Ovary (tissue), 10 donors: ENCODE measurements at places on chromosomes 3 and 15. TPM values are rescaled to one million over a fixed set of nuclear protein-coding genes. Genes with fewer than 3 reads are reported as not detected.
A peak's percentile ranks its signal among the peaks of the same experiment; 100 is the strongest.

DNA sequence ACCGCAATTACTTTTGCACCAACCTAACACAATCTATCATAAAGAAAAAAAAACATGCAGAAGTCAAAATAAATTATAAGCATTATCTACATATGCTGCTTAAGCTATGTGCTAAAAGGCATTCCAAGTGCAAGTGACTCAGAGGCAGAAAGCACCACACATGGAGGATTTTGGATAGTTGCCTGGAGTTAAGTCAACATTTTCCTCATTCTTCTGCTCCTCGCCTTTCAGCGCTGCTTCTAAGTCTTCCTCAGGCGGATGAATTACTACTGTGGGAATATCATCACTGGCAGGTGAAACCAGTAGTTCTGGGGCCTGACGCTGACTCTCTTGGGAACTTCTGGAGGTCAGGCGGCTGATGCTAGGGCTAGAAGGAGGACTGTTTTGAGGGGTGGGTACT lies 53.1 kb downstream of the SLC4A7 start:
- no peaks in the 10 kb centered on the region for H3K27me3 ChIP-seq
- H3K4me3 ChIP-seq: no peak overlapping the region
- no peak overlapping the region for H3K27ac ChIP-seq
- peaks cover 3% of the 10 kb centered on the region for H3K4me1 ChIP-seq
- no peaks in the 10 kb centered on the region for H3K36me3 ChIP-seq

- H3K36me3 ChIP-seq: no peaks in the 10 kb centered on the region
- no peak overlapping the region for H3K4me3 ChIP-seq
- no peaks in the 10 kb centered on the region for H3K4me1 ChIP-seq
- H3K27me3 ChIP-seq: no peaks in the 10 kb centered on the region
- no peak overlapping the region for H3K27ac ChIP-seq
Observed at GRCh38 chr15:51334011-51334451, 4.4 kb downstream of the CYP19A1 start.

DNA sequence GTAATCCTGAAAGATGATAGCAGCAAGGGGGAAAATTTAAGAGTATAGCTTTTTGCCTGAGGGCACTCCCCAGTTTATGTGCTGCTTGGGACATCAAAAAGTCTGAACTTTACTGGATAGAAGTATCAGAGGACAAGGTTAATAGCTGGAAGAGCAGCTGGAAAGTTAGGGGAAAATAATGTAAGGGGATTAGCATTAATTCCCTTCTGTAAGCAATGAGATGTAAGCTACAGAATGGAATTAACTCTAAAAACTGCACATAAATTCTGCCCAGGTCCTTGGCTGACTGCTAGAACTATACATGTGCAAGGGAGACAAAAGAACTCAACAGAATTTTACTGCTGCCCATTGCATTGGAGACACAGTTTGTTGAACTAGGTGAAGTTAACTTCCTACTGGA lies 55.6 kb downstream of the ATP11B start:
- H3K4me3 ChIP-seq: no peak overlapping the region
- no peak for DNase-seq
- H3K36me3 ChIP-seq: no peaks in the 10 kb centered on the region
- no peak overlapping the region for H3K27ac ChIP-seq
- H3K4me1 ChIP-seq: no peaks in the 10 kb centered on the region
- no peaks in the 10 kb centered on the region for H3K27me3 ChIP-seq

GRCh38 chr3:55473788-55474187 lies 13.3 kb downstream of the WNT5A start:
- no peak for DNase-seq
- H3K4me3 ChIP-seq: no peak overlapping the region
- H3K4me1 ChIP-seq: no peaks in the 10 kb centered on the region
- H3K27ac ChIP-seq: no peak overlapping the region

DNA sequence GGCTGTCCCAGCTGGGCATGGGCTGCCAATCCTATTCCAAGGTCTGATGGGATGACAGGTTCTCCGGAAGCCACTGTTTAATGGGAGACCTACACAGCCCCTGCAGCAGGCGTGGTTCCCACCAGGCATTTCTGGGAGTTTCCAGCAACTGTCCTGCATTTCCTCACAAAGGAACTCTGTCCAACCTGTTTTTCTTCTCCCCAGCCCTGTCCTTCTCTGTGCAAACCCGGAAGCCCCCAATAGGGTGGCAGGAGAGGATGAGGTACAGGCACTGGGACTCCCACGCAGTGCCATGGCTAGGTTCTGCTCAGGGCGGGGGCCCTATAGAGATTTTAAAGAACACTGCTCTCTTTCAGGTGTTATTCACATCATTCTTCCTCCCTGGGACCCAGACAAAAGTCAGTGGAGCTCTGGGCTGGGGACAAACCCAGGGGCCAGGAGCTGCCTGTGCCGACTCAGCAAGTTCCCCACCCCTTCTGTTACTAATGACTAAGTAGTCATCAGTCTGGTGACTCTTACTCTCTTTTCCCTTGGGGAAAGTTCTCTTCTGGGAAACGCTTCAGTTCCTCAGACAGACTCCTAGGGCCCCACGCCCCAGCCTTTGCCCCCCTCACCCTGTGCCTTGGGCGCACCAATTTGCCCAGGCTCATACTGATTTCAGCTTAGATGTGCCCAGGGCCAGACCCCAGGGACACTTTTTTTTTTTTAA lies 97.7 kb downstream of the CD47 start:
- DNase-seq: no peak
- H3K4me1 ChIP-seq: no peaks in the 10 kb centered on the region
- no peaks in the 10 kb centered on the region for H3K27me3 ChIP-seq
- H3K4me3 ChIP-seq: no peak overlapping the region
- H3K27ac ChIP-seq: no peak overlapping the region

GRCh38 chr3:132749786-132750185 lies 27.6 kb upstream of the NPHP3 start:
- H3K36me3 ChIP-seq: no peaks in the 10 kb centered on the region
- DNase-seq: no peak
- H3K27ac ChIP-seq: no peak overlapping the region
- H3K27me3 ChIP-seq: no peaks in the 10 kb centered on the region

GRCh38 chr3:42117175-42118008 lies 26.2 kb downstream of the TRAK1 start:
- peaks cover 2% of the 10 kb centered on the region for H3K4me1 ChIP-seq
- peak; percentile 43 for DNase-seq
- no peak overlapping the region for H3K27ac ChIP-seq

DNA sequence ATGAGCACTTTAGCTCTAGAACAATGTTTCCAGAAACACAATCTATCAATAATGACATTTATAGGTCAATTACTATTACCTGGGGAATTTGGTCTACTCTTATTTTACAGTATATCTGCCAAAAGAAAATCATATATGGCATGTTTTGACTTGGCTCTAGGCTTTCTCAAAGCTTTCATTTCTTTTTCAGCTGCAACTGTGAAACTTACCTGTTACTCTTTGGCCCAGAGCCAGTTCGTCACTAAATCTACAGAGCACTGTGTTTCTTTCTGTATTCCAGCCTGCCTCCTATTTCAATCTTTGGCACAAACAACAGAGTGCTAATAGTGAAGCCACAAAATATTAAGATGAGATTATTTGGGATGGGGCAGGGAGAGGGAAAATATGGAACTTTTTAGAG lies 76.0 kb downstream of the P2RY1 start:
- H3K4me3 ChIP-seq: no peak overlapping the region
- no peak overlapping the region for H3K27ac ChIP-seq
- no peaks in the 10 kb centered on the region for H3K27me3 ChIP-seq
- DNase-seq: no peak
- H3K36me3 ChIP-seq: no peaks in the 10 kb centered on the region

GRCh38 chr15:63381301-63382204 lies at the start of gene CA12:
Gene CA12 (minus strand): TSS chr15:63381846. CDS start chr15:63381720, 126 bp downstream.
- H3K36me3 ChIP-seq: no peaks in the 10 kb centered on the region
- peaks cover 2% of the 10 kb centered on the region for H3K4me1 ChIP-seq
- H3K4me3 ChIP-seq: peak within 1 kb of the TSS; percentile 40
- no peak for DNase-seq
- no peak within 1 kb of the TSS for H3K27ac ChIP-seq
- no peaks in the 10 kb centered on the region for H3K27me3 ChIP-seq

- no peak overlapping the region for H3K4me3 ChIP-seq
- no peaks in the 10 kb centered on the region for H3K4me1 ChIP-seq
- no peak overlapping the region for H3K27ac ChIP-seq
- no peak for DNase-seq
Observed at GRCh38 chr15:57259568-57260040, 116.7 kb upstream of the CGNL1 start.

GRCh38 chr3:193589129-193589528 lies 3.9 kb upstream of the OPA1 start:
- H3K27me3 ChIP-seq: no peaks in the 10 kb centered on the region
- no peak overlapping the region for H3K27ac ChIP-seq
- no peak overlapping the region for H3K4me3 ChIP-seq
- H3K36me3 ChIP-seq: no peaks in the 10 kb centered on the region
- no peak for DNase-seq

GRCh38 chr15:63892794-63893441 lies 59.2 kb upstream of the HERC1 start:
- H3K27ac ChIP-seq: no peak overlapping the region
- H3K4me3 ChIP-seq: no peak overlapping the region
- H3K36me3 ChIP-seq: no peaks in the 10 kb centered on the region
- H3K4me1 ChIP-seq: peaks cover 12% of the 10 kb centered on the region
- no peaks in the 10 kb centered on the region for H3K27me3 ChIP-seq

The LIPH gene
- total RNA-seq: 0.61 TPM

The GRAMD1C gene
- total RNA-seq: 1.4 TPM

The ECE2 gene
- total RNA-seq: not detected

The ABI3BP gene
- 84.1 TPM for total RNA-seq

The ADCY5 gene
- 5.3 TPM for total RNA-seq

The PRSS50 gene
- 0.35 TPM for total RNA-seq
